Activated gamma-delta T cell treated with Interleukin-2 at 50 U/mL for 16 hours (primary cell): ENCODE measurements at places on chromosomes 12 and 14.

DNA sequence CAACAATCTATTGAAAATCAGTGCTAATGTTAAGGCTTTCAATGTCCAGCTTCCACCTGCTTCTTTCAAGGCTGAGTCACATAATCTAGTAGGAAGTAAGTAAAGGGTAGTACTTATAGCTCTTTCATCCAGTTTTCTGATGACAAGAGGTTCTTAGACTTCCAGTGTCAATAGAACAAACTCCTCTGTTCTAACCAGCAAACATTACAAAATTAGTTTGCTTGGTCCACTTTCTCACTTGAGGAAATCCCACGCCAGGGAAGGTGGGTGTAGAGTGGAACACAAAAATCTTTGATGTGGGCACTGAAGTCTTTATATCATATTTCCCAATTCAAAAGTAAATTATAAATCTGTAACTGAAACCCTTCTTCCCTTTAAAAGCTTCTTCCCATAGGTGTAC, 2.6 kb downstream of the NPC2 start:
- no peak for DNase-seq

GRCh38 chr12:94649349-94650142, 811 bp downstream of the TMCC3 start:
- peak; percentile 24 for DNase-seq

GRCh38 chr12:14892726-14893505, 7.3 kb upstream of the MGP start:
- DNase-seq = no peak

- no peak for DNase-seq
Observed at GRCh38 chr14:56005191-56006053, 112.8 kb upstream of the PELI2 start.

GRCh38 chr12:65368055-65368454, 89.6 kb downstream of the MSRB3 start:
- DNase-seq = no peak

DNA sequence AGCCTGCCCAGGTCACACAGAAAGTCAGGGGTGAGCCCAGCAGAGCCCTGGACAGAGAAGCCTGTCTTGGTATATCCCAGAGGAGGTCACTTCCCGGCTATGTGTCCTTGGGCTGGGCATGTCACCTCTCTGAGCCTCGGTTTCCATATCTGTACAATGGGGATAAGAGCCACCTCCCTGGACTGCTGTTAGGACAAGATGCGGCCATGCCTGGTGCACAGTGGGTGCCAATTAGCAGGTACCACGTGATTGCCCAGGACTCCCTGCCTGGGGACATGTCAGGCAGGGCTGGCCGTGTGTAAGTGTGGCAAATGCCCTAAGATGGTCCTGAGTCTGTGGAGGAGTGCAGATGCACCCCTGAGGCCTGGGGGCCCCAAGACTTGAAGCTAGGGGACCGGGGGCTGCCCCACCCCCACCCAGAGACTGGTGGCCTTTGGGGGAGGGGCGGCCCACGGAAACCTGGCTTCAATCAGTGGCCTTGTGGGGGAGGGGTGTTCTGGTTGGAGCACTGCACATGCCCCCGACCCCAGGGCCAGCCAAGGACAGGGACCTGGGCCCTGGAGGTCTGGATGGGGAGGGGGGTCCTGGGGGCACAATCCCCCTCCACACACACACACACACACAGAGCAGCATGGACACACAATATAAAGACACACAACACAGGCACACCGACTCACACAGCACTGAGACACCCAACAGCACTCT, 878 bp downstream of the TMEM119 start:
- no peak for DNase-seq

- no peak for DNase-seq
Observed at GRCh38 chr14:93107453-93107852, 8.3 kb downstream of the ITPK1 start.

- no peak for DNase-seq
Observed at GRCh38 chr12:30744321-30744720, 10.4 kb downstream of the CAPRIN2 start.

GRCh38 chr12:89707703-89708564, 704 bp downstream of the ATP2B1 start:
- DNase-seq = peak; percentile 31

DNA sequence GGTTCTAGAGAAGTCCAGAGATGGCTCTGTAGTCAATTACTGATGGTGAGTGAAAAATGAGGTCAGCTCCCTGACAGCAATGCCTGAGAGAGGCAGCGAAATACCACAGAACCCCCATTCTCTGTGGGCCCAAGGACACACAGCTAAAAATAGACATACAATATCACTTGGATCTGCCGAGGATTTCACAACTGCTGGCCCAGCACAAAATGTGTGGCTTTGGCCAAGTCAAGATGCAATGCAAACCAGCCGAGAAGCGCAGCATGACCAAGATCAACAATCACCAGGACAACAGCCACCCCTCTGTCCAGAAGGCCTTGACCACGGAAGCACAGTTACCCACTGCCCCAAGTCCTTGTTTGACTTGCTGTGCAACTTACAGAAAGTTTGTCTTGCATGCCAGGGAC, 52.2 kb downstream of the CKAP4 start:
- no peak for DNase-seq

GRCh38 chr12:121295746-121296617, 527 bp downstream of the CAMKK2 start:
- peak; percentile 11 for DNase-seq

GRCh38 chr12:53424626-53425514, 1.2 kb downstream of the AMHR2 start:
- no peak for DNase-seq

GRCh38 chr12:20410734-20411133, 42.4 kb downstream of the PDE3A start:
- no peak for DNase-seq

- no peak for DNase-seq
Observed at GRCh38 chr12:54006559-54007220, 2.1 kb upstream of the HOXC8 start.

- no peak for DNase-seq
Observed at GRCh38 chr14:57797160-57797559, 68.7 kb downstream of the SLC35F4 start.

GRCh38 chr12:40552868-40553267, 139.4 kb upstream of the CNTN1 start:
- no peak for DNase-seq

DNA sequence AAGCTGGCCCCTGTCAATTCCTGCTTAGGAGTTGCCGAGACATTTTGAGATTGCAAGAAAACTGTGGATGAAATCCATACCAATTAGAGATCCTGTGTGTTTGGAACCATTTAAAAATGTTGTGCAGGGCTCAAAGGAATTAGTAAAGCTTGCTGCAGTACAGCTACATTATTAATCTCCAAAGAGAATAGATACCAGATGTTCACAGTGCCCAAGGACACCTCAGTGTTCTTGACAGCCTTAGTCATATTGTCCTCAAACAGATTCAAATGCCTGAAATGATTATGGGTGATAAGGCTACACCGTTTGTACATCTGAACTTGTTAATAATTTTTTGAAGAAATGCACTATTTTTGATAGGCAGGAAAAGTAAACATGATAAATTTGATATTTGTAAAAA, 164.6 kb downstream of the MSRB3 start:
- no peak for DNase-seq

- DNase-seq = no peak
Observed at GRCh38 chr12:14076538-14076937, 95.1 kb upstream of the GRIN2B start.

GRCh38 chr12:21910657-21911056, 30.6 kb downstream of the ABCC9 start:
- no peak for DNase-seq

- DNase-seq = no peak
Observed at GRCh38 chr12:24586293-24586692, 362.6 kb downstream of the BCAT1 start.

DNA sequence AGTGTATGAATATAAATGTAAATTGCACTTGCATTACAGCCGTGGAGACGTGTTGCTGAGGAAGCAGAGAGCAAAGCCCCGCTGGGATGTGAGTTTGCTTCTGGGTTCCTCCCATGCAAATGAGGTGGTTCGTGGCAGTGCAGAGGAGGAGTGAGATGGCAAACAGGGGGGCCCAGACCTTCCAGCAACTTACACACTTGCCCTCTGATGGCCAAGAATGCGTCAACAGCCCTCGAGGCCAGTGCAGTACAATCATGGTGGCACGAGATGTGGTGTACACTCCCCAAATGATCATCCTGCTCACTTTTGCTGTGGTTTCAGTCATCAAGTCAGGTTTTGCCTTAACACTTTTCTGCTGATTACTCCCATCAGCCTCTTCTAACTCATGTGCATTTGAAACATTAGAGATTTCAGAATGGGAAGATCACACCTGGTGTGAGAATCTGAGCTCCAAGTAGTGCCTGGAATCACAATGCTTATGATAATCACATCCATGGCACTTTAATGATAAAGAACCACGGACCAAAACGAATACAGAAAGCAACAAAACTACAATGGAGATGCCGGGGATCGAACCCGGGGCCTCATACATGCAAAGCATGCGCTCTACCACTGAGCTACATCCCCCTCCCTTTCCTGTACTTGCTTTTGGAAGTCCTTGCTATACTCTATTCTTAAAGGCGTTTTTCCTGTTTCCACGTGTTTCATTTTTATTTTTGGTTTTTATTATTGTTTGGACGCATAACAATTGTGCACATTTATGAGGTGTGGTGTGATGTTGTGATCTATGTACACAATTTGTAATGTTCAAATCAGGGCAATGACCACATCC, 7.0 kb upstream of the UBC start:
- DNase-seq = peak; percentile 44

GRCh38 chr12:52059582-52060497, 8.6 kb downstream of the NR4A1 start:
- DNase-seq = no peak

GRCh38 chr12:56989861-56990610, 16.3 kb downstream of the ZBTB39 start:
- no peak for DNase-seq

GRCh38 chr12:4303750-4304149, 17.3 kb upstream of the TIGAR start:
- no peak for DNase-seq

GRCh38 chr12:54012631-54013409, 4.0 kb downstream of the HOXC8 start:
- no peak for DNase-seq

DNA sequence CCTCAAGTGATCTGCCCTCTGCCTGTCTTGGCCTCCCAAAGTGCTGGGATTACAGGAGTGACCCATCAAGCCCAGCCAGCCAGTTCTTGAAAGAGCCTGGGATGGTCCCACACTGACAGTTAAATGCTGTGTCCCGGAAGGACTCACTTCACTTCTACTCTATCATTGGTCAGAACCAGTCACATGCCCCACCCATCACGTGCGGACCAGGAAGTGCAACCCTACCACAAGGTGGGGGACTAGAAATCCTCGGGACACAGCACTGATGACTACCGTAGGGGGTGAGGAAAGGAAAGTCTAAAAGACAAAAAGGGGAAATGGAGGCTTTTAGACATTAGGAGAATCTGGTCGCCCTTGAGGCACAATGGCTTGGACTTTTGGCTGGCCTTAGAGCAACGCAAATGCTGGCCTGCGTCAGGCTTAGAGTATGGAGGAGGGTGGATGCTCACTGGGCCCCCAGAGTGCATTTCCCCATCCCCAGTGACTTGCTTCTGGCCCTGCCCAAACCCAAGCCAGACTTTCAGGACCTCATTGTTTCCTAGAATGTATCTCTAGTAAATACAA, 207.7 kb downstream of the TTC8 start:
- no peak for DNase-seq

- DNase-seq = no peak
Observed at GRCh38 chr12:100020370-100020769, 35.6 kb upstream of the ANKS1B start.

GRCh38 chr12:5430641-5431603, 986 bp upstream of the NTF3 start:
- no peak for DNase-seq

DNA sequence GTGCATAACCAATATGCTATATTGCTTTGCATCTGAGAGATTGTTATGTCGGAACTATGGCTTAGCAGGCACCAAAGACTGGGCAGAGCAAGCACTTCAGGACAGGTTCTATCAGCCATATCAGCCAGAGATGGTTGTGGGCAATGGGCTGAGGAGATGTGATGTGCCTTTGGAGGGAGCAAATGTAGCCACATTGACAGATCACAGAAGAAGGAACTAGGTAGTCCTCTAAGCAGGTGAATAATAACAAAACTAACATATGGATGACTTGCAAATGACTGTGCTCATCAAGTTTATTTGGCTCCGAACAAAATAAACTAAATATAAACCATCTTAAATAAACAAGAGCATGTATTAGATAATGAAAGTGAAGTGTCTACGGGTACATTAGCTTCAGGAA, 291.7 kb downstream of the RMST start:
- no peak for DNase-seq

DNA sequence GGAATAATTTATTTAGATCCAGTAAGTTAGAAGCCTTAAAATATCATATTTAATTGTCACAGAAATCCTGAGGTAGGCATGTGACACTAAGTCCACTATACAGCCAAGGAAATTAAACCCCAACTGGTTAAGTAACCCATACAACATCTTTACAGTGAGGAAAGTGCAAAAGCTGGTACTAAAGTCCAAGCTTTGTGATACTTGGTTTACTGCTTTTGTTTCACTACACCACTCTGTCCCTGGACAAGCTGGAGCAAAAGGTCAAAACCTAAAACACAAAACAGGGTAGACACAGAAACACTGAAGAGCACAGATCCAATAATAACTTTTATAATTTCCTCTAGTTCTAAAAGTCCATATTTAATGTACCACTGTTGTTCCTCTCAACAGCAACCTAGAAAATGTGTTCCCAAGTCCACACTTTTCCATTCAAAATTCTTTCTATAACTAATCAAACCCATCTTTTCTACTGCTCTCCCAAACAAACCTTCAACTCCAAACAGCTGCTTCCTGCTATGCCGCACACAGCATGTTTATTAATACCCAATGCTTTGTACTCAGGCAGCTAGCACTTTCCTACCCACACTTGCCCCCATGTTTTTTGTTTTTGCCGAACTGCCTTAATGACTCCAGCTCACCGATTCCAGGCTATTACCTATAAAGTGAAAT, 90.9 kb downstream of the MED13L start:
- DNase-seq = no peak

DNA sequence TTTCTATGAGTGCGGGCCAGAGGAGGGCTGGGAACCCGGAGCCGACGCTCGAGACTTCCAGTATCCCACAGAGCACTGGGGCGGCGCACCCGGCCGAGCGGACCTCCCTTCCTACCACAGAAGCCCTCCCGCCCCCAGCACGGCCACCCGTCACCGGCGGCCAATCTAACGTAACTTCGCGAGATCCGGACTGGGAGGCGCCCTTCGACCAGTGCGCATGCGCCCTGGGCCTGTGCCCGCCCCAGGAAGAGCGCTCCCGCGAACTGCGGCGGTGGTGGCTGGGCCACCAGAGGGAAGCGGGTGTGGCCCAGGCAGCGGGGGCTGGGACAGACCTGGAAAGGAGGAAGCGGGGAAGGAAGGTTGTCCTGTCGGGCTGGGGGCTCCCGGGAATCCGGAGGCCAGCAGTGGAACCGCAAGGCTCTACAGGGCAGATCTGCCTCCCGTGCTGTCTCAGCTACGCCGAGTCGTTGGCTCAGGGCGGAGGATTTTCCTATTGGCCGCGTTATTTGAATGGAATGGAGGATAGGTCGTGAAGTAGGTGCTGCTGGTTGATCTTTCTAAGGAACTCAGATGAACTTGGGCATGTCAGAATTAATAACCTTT, at the start of gene PPP1R12A:
TSS of gene PPP1R12A (minus strand) at position 77 of the 603 bp plus-strand sequence. CDS start 166 bp downstream, outside the sequence.
- DNase-seq = peak; percentile 93

- no peak for DNase-seq
Observed at GRCh38 chr12:64612843-64613242, 2.5 kb downstream of the RASSF3 start.

GRCh38 chr14:85088192-85088591, 441.8 kb upstream of the FLRT2 start:
- DNase-seq = no peak
